NCI-H187 treated with DMSO at 0.1 percent for 48 hours (cell line): ENCODE measurements at places on chromosomes 7 and 10.

DNA sequence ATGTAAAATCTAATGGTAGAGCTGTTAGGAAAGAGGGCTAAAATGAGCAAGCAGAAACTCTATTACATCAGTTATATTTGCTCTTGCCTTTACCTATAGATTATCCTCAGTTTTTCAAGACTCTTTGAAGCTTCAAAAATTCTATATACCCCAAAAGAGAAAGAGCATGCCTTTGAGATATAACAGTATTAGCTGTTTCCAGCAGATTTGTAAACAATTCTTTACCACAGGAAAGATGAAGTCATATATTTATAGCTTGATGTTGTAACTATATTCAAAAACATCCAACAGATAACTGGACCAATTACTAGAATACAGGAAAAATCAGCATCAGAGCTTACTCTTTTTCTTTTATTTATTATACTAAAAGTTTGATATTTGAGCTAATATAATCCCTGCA is 416.2 kb upstream of the TPK1 start:
- no peak for DNase-seq

GRCh38 chr7:68311958-68312357 is 1286.3 kb upstream of the AUTS2 start:
- no peak for DNase-seq

GRCh38 chr7:128912281-128912680 is 1.8 kb upstream of the KCP start:
- no peak for DNase-seq

GRCh38 chr7:130734815-130735716 is 1.1 kb upstream of the KLF14 start:
- no peak for DNase-seq

GRCh38 chr7:47207956-47208355 is 374.0 kb downstream of the TNS3 start:
- no peak for DNase-seq

GRCh38 chr7:75968561-75969001 is 25.8 kb downstream of the TMEM120A start:
- DNase-seq = no peak

DNA sequence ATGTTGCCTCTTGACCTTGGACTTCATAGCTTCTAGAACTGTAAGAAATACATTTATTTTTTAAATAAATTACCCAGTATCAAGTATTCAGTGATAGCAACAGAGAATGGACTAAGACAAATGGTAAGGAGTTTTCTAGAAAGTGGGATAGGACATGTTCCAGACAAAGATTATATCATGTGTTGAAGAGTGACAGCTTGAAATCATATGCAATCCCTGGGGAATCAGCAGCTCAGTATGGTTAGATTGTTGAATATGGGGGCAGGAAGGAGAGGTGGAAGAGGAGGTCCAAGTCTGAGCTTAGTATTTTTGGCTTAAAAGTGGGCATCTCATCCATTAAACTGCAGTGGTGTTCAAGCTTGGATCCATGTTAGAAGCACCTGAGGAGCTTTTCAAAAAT is 74.1 kb downstream of the ENTPD1 start:
- DNase-seq = no peak

- DNase-seq = no peak
Measured at GRCh38 chr10:77072361-77072835, 565.2 kb downstream of the KCNMA1 start.

DNA sequence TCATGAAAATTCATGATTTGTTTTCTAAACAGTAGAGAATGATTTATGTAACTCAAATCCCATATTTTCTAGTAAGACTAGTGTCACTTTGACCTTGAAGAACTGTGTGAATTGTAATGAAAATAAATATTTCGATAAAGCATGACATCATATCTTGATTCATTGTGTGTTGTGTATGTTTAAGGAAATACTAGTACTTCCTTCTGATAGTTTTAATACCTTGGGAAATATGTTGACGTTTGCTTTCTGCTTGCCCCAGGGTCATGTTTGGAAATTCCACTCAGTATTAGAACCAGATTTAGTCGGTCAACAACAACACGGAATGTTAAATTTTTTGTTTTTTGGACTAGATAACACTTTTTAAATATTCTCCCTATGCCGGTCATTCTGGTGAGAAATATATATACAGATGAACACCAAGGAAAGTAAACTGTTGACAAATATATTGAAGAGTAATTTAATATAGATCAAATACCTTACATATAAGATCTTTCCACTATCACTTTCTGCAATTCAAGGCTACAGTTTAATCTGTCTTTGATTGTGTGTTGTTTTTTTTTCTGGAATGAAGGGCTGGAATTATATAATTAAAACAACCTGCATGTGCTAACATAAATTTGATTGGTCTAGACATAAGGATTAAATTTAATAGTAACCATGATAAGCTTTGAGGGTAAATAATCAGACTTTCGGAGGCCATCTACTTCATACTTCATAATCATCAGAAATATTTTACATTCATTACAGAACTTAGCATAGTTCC is 126.2 kb downstream of the MDFIC start:
- no peak for DNase-seq

- no peak for DNase-seq
Measured at GRCh38 chr7:96014617-96015016, 242.3 kb downstream of the DYNC1I1 start.

GRCh38 chr7:25223206-25223605 is 5.1 kb downstream of the NPVF start:
- no peak for DNase-seq

GRCh38 chr10:61257956-61258496 is 195.2 kb downstream of the TMEM26 start:
- DNase-seq = no peak

- DNase-seq = peak; percentile 76
Measured at GRCh38 chr7:122520971-122521555, 177.9 kb downstream of the RNF133 start.

GRCh38 chr7:42617071-42617765 is 294.7 kb downstream of the C7orf25 start:
- DNase-seq = no peak

DNA sequence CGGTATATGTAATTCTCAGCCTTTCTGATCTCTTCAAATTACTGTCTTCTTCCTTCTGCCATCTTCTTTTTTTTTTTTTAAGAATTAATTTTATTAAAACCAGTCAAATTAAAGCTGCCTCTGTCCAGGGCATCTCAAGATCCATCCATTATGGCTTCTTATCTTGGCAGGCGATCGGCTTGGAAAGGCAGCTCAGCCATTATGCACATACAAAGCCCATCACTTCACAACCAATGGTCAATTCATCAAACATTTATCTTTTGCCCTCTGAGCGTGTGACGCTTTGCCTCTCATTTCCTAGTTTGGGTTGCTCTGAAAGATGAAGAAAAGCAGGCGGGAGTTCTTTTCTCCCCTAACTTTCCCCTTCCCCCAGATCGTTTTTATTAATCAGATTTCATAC is 591.6 kb downstream of the LRMDA start:
- no peak for DNase-seq

GRCh38 chr10:97757471-97757870 is 14.3 kb downstream of the SFRP5 start:
- DNase-seq = no peak

DNA sequence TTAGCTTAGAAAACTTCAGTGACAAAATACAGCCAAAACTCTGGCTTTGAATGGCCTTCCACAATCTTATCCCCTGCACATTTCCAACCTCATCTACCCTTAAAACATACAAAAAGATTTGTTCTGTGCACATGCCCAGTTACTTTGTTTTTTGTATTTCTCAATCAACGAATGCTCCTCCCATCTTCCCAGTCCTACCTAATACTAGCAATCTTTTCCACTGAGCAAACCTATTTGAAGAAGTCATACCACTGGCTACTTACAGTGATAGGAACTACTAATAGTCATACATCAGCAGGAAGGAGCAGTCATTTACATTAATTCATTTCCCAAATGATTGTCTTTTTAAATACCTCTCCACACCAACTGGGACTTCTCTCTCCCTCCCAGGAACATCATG is 2.5 kb downstream of the USP54 start:
- no peak for DNase-seq

- DNase-seq = no peak
Measured at GRCh38 chr7:155211761-155212160, 85.9 kb upstream of the INSIG1 start.

DNA sequence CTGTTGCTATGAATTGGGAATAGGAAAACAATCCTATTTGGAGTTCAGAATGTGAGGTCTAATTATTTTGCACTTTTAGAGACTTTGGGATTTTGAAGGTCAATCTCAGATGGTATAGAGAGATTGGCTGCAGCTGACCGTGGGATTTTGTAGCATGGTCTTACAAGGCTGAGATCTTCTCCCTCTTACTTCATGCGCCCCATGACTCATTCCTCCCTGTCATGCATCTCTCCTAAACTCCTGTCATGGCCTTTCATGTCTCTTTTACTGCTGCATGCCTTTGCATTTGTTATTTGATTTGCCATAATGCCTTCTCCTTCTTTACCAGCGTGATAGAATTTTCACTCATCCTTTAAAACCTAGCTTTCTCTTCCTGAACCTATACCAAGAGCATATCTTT is 133.1 kb downstream of the BBS9 start:
- no peak for DNase-seq

GRCh38 chr7:85820702-85821443 is 634.0 kb upstream of the SEMA3D start:
- DNase-seq = no peak

DNA sequence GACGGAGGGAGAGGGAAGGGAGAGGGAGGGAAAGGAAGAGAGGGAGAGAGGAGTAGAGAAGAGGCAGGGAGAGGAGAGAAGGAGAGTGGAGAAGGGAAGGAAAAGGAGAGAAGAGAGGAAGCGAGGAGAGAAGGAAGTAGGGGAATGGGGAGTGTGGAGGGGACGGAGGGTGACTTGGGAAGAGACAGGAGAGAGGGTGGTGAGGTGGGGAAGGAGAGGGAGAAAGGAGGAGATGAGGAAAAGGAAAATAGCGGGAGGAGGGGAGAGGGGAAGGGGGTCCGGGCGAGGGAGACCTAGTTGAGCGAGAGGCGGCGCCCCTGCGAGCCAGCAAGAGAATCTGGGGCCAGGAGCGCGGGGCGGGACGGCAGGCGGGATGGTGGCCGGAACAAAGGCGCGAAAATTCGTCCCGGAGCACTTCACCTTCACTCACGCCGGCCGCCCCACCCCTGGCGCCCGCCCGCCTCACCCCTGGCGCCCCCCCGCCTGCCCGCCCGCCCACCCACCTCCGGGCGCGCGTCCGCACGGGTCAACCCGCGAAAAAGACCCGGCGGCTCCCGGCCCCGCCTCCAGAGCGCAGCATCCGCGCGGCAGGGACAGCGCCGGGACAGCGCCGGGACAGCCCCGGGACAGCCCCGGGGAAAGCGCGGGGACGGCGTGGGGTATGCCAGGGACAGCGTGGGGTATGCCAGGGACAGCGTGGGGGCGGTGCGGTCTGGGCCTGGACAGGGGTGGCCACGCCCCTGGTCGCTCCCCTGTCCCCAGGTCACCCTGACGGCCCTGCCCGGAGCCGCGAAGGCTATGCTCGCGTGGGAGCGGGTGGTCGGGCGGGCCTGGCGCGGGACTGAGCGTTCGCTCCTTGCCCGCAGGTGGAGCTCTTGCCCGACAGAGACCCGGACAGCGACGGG is 4.2 kb downstream of the VSTM2A start:
- DNase-seq = no peak

DNA sequence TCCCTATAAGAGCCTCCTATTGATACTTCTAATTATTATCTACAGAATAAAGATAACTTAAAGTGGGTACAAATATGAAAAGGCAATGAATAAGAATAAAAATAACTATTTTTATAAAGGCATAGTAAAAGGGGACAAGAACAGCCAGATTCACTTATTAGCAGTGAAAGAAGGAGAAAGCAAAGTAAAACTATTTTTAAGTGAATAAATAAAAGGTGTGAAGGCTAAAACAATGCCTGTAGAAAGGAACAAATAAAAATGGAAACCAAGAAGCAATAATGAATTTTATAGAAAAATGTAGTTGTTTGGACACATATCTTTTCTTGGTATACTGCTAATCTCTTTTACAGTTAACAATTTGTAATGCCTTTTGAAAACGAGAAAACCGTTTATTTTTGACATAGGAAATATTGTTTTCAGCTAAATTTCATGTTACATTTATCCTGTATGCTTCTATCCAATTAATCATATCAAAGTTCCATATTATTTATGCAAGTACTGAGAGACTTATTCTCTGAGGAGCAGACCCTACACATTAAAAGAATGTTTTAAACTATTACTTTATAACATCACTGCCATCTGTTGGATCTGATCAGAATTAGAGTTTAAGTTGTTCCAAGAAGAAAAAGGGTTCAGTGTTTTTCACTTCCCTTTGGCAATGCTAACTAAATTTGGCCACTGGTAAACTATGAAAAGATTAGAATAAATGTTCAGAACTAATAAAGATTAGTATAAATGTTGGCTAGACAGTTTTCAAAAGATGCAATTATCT is 59.1 kb downstream of the ARMC3 start:
- DNase-seq = no peak

- no peak for DNase-seq
Measured at GRCh38 chr7:33232632-33233145, 103.3 kb downstream of the BBS9 start.

DNA sequence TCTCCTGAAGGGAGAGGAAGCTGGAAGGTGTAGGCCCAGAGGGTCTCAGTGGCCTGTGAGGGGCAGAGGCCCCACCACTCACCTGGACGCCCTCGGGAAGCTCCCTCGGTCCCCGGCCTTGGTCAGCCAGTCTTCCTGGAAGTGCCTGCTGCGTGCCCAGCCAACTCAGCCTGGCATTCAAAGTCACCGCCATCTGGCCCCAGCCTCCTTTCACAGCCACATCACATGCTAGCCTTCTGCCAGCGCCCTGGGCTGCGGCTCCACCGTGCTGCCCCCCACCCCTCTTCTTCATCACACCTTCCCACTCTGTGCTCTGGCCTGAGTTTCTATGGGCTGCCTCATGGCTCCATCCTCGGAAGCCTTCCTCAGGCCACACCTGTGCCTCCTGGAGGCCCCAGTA is 98.0 kb downstream of the ZMIZ1 start:
- no peak for DNase-seq

GRCh38 chr10:107072028-107072427 is 92.5 kb downstream of the SORCS1 start:
- no peak for DNase-seq

- DNase-seq = no peak
Measured at GRCh38 chr10:14618674-14619073, 156.0 kb downstream of the FAM107B start.

GRCh38 chr10:132616170-132616995 is 78.8 kb downstream of the INPP5A start:
- no peak for DNase-seq

- no peak for DNase-seq
Measured at GRCh38 chr10:91022924-91023699, 102.2 kb upstream of the ANKRD1 start.

DNA sequence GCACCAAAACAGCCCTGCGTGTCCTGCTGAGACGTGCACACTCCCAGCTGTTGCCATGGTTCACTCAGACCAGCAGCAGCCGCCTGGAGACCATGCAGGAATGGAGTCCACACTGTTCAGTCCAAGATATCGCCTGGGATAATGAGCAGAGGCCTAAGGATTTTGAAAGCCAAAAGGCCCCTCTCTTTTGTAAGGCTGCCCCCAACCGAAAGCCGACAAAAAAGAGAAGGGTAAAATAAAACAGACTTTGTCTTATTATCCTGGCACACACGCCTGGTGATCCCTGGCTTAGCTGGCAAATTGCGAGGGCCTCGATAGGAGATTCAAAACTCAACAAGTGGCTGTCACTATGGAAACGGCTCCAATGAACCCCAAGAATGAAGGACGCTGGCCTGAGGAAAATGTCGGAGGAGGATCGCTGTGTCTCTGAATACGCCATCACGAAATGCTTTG is 263.6 kb downstream of the SKIDA1 start:
- DNase-seq = no peak

- no peak for DNase-seq
Measured at GRCh38 chr10:114811862-114812261, 9.7 kb upstream of the FHIP2A start.

GRCh38 chr10:113853578-113854012 is 287 bp downstream of the DCLRE1A start:
- DNase-seq = no peak
